Muscle of arm (tissue), 14 donors: ENCODE measurements at places on chromosomes 16 and 17.

GRCh38 chr17:69870751-69871199 is 204.2 kb upstream of the KCNJ16 start:
- DNase-seq = no peak

DNA sequence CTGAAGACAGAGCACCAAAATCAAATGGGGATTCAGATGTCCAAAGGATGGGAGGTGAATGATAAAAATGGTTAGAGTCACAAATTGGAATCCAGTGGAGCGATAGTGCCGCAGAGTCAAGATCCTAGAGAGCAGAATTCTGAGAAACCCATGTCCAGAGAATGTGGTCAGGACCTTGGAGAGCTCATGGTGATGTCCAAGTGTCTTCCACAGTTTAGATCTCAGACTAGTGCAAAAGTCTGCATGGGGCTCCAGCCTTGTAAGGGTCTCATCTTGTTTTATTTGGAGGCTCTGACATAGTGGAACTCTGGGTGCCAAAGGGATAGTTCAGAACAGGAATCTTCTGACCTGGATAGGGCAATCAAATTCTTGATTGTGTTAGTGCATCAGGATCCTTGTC is 245.9 kb upstream of the HSBP1 start:
- peak; percentile 9 for DNase-seq

DNA sequence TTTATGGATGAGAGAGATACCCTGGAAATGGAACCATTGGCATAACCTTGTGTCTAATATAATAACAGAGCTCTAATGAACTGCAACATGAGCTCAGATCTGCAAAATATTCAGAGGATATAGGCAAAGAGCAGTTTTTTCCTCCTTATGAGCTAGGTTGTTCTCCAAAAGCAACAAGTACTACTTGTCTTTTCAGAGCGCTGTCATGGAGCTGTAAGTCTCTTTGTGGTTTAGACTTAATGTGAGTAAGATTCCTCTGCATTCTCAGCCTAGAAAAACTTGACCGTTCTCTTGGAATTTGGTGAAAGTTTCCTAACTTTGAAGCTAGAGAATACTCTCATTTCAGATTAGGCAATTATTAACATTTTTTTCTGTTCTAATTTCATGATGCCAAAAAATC is 85.2 kb downstream of the FTO start:
- DNase-seq = no peak

DNA sequence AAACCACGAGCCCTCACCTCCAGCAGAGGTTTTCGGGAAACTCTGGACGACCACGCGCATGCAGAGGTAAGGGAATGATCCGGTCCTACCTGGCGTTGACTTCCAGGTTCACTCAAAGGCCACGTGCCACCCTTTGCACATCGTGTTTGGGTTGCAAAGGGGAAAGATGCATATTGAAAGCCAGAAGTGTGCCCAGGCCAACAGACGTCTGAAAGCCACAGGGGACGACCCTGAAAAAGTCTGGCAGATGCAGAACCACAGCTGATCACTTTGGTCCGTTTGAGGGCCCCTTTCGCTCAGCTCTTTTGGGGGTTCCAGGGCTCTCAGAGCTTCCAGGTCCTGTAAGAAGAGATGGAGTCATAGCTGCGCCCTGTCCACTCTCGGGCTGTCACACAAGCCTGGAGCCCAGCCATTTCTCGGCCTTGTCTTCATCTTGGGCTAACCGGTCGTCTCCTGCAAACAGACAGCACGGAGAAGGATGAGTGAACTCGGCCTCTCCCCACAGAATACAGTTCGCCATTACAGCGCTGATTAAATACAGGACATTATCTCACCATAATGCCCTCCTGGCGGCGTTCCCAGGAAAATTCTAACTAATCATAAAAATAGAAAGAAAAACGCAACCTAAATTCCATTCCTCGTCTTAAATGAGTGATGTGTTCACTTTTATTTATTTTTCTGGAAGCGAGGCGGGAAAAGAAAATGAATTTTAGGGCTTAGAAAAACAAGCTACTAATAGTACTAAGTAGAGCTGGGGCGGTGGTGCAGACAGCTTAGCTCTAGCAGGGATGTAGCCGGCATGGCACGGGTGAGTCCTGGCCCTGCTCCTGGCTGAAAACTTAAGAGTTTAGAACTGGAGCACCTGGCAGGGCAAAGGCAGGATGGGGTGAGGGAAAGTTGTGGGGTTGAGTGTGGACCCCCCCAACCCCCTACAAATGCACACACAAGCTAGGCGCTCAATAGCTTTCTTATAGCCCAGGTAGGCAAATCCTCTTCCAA is 45.5 kb upstream of the ZFHX3 start:
- DNase-seq = no peak

DNA sequence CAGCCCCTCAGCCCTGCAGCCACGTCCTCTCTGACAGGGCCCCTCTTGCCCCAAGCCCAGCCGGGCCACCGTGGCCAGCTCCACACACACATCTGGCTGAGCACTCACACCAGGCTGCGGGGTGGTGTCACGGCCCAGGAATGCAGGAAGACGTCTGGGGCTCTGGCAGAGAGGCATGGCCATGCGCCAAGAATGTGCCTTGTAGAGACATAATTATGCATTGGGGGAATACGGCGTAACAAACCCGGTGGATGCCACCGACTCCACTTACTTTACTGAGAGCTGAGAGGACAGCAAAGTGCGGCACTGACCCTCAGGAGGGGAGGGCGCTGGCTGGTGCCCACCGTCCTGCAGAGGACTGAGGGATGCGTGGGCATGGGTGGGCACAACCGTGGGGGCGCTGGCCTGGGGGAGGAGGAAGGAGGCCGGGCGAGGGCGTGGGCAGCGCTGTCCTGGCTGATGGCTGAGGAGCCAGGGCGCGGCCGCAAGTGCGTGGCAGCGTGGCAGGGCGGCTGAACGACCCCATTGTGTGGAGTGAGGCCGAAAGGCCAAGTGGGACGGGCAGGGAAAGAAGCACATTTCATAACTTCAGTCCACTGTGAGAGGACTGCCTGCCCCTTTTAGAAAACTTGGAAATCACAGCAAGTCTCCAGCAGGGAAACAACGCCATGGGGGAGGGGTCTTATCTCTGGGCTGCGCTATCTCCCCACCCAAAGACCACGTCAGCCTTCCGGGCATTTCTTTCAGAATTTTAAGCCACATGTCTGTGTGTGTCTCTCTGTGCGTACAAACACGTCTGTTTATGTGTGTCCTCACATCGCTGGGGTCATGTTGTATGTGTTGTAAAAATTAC is 30.6 kb downstream of the METRNL start:
- DNase-seq = peak; percentile 74
